ENCODE measurements at places on chromosomes 7 and 10.

- no peak for DNase-seq
Observed at GRCh38 chr7:45656431-45656830, 82.3 kb downstream of the ADCY1 start.

DNA sequence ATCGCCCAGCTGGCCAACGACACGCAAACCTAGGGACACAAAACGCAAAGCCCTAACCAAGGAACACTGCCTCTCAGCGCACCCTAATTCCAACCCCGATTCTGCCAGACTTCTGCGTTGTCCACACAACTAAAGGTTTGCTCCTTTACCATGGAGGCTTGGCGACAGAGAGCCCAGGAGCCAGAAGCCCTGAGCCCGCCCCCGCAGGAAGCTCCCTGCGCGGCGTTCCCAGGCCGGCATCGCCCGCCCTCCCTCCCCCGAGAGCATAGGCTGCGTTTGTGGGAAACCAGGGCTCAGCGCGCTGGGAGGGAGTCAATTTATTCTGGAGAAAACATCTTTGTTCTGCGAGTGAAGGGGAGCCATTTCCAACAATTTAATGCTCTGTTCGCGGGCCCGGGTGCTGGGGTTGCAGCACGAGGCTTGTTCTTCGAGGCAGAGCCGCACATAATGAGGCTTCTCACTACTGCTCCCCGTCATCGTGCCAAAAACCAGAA is 103.9 kb downstream of the GRID1 start:
- DNase-seq, result no peak

DNA sequence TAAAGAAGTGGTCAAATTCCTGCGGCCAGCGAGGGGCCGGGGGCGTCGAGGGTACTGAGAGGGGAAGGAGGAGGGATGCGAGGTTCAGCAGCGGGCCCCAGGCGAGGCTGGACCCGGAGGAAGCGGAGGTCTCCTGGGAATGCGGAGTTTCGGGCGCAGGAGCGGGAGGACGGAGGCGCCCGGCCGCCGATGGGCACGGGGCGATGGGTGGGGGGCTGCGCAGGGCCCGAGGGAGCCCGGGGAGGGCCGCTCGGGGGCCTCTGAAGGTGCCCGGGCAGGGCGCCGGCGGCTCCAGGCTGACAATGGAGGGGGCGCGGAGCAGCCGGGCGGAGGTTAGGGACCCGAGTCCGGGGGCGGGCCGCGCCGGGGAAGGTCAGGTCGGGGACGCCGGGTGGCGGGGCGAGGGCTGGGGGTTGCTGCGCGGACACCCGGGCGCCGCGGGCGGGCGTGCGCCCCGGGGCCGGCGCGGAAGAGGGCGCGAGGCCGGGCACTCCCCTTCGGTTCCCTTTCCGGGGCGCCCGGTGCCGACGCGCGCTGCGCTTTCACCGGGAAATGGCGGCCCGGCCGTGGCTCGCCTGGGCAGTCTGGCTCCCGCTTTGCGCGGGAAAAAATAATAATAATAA is 683 bp downstream of the MACROH2A2 start:
- peak; percentile 48 for DNase-seq

- DNase-seq, result no peak
Observed at GRCh38 chr7:19333706-19334105, 188.5 kb upstream of the FERD3L start.

All from activated T-cell treated with anti-CD3 and anti-CD28 coated beads, Interleukin-2, amount 50 U/mL, for 24 hours (primary cell).